ENCODE measurements at places on chromosomes 3 and 15.

DNA sequence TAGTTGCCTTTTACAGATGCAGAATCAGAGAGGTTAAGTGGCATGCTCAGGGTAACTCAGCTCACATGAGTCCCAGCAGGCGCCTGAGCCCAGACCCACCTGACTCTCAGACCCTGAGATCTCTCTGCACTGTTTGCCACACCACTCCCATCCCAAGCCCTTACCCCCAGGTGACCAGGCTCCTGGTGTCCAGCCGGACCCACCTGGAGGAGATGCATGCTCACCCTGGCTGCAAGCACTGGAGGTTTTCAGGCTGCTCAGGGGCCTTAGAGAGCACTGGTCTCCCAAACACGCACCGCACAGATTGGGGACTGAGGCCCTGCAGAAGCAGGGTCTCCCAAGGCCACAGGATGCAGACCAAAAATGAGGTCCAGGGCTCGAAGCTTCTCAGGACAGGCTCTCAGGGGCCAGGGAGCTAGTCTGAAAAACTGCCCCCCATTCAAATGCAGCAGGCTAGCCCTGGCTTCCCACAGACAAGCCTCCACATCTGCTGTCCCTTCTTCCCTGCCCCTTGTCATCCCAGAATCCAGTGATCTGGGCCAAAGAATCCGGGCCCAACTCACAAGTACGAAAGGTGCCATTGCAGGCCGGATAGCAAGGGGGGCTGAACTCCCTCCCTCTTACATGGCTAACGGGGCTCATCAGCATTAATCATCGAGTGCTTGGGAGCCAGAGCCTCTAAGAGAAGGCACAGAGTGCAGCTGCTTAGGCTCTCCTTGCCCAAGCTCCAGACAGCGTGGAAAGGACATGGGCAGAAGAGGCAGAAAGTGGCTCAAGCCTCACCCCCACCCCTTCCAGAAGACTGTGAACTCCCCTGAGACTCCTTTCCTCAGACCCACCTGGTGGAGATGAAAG, 90.2 kb upstream of the PRR20G start:
- no peak for DNase-seq

DNA sequence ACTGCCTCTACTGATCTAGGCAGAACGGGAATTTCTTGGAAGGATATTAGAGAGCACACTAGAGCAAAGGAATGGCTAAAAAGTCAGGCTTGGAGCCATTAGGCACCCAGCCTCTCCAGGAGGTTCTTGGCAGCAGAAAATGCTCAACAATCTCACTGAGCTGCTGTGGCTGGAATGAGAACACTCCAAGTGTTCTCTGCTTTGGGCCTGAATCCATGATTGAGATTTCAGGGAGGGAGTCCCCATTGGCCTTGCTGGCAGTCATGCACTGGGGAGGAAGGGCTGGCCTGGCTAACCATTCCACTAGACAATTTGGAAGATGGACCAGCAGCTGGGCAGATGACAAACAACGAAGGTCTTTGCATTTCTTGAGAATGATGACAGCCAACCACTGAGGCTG, 362.6 kb downstream of the SHQ1 start:
- DNase-seq, result no peak

GRCh38 chr3:101690972-101691371, 4.5 kb upstream of the RPL24 start:
- no peak for DNase-seq

GRCh38 chr3:166752214-166752613, 627.9 kb downstream of the ZBBX start:
- DNase-seq, result no peak

GRCh38 chr15:66076591-66077319, 176.8 kb downstream of the MEGF11 start:
- no peak for DNase-seq

DNA sequence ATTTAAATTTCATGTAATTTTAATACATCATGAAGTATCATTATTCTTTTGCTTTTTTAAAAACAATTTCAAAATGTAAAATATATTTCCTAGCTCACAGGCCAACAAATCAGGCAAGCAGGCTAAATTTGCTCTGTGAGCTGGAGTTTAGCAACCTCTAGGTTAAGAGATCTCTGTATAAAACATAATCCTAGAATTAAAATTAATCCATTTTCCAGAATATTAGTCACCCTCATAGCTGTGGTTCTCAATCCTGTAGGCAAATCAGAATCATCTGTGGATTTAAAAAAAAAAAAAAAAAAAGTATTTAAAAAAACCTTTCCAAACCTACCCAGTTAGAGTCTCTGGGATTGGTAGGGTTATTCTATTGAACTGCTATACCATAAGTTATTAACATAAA, 209.7 kb downstream of the MINAR1 start:
- DNase-seq, result no peak

- no peak for DNase-seq
Measured at GRCh38 chr3:141375381-141376301, 7.3 kb downstream of the ZBTB38 start.

DNA sequence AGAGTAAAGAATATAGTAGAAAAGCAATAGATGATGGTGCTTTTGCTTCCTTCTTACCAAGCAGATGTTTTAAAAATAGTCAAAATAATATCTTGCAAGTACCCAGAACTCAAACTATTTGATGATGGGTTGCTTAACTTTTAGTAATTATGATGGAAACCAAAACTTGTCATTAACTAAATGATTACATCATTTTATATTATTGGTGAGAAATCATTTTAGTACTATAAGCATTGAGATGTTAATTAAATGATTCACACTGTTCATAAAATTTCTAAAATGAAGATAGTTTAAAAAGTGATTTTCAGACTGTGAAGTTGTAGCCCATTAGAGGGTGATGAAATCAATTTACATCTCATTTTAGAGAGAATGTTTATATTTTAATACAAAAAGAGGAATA, 24.4 kb upstream of the GOLGA8B start:
- no peak for DNase-seq

GRCh38 chr15:71080166-71080565, 35.1 kb upstream of the THSD4 start:
- DNase-seq, result no peak

DNA sequence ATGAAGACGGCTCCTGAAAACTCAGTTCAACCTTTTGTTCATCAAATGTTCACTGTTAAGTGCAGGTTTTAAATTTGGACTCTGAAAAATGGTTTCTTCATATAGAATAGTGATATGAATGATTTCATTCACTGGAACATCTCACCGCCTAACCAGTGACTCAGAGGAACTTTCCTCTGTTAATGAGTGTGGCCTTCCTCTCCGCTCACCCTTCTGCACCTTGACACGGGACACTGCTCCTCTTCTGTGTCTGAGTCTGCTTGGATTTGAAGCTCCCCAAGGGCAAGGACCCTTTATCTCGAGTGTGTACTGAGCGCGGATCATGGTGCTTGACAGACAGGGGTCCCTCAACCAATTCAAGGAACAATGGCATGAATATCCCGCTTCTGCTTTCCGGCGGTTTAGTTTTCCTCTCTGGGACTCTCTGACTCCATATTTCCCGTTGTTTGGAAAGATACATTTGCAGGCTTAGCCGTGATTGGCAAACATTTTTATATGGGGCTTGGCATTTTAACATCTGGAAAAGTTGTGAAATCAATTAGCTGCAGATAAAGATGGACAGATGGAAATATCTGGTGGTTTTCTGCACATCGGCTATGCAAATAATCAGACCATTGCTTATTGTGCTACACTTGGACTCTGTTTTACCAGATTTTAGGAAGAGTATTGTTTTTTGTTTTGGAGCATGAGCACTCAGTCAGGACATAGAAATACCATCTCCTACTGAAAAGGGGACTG, 20.9 kb downstream of the KBTBD8 start:
- no peak for DNase-seq

- no peak for DNase-seq
Measured at GRCh38 chr3:106210923-106211322, 342.1 kb upstream of the CBLB start.

- DNase-seq, result no peak
Measured at GRCh38 chr3:53715815-53716483, 130.3 kb downstream of the CHDH start.

- DNase-seq, result no peak
Measured at GRCh38 chr15:67085237-67085817, 19.9 kb downstream of the SMAD3 start.

DNA sequence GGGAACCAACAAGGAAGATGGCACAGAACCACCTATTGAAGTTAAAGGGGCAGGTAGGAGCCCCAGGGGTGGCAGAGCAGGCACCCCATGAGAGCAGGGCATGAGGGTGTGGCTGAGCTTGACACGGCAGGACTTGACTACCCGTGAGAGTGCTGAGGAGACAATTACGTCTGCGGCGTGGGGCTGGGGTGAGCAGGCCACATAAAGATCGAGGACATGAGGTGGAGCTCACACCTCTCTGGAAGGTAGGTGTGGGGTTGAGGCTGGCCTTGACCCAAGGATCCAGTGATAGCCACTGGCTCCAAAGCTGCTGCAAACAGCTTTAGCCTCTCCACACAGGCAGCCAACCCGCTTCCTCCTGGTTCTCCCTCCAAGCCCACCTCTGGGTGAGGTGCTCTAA, 64.5 kb downstream of the PCSK6 start:
- DNase-seq, result no peak

GRCh38 chr3:135908225-135908624, 57.3 kb upstream of the PPP2R3A start:
- no peak for DNase-seq

DNA sequence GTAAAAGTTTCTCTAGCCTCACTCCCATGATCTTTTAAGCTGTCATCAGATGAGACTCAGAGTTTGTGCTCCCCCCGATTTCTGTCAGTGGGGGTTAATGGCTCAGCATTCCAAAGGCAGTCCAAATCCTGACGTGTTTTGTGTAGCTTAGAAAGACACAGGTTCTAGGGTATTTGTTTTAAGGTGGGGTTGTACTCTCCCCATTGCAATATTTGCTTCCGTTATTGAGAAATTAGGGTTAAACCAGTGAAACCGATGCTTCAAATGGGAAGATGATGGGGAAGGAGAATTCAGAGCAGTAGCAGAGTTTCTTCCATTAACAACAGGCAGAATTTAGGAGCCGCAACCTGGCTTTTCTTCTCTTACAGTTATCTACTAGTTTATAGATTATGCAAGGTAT, 3.4 kb downstream of the PIGB start:
- DNase-seq, result no peak

DNA sequence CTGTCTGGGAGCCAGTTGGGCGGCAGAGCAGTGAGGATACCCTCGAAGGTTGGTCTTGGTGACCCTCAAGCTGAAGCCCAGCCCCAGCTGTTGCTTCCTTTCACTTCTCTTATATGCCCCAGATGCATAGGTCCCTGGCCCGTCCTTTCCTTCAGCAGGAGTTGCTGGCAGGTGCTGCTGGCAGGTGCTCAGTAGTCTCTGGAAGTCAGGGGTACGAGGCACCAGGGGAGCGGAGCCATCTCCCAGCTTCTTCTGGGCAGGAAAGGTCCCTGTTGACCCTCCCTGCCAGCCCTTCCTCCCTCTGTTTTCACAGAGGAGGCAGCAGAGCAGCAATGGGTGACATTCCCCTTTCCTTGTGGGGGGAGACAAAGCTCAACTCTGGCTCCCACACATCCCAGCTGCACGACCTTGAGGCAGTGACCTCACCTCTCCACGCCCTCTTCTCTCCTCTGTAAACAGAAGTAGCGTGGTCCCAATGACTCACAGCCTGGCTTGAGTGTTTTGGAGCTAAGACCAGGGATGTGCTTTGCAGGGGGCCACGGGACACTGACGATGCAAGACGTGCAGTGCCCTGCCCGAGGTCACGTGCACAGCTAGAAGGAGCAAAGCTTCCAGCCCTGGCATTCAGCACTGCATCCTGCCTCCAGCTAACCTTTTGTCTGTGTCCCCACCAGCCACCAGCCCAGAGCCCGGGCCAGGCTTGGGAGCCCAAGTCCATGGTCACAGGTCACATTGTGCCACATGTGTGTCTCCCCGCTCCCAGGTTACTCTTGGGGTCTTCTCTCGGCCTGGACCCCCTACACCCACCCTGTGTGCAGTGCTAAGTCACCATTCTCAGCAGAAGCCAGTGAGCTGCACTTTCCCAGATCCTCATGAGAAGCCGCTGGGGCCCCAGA, 49.7 kb downstream of the SLC6A6 start:
- DNase-seq, result no peak

DNA sequence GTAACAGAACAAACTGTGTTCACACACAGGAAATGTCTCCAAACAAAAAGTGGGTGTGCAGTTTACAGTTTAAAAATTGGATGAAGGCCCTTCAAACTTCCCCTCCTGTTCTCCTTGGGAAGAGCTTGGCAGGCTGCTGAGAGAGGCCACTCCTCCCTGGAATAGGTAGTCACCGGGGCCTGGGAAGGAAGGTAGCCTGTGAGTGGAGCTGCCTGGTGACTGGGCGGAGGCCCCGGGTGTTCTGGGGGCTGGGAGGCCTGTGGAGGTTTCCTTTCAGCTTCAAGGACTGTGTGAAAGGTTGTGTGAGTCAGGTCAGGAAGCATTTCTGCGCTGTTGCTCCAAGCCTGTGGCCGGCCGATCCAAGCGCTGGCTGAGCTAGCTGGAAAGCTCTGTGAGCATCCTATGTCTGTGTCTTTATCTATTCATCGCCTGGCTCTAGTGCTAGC, 14.1 kb downstream of the SLCO3A1 start:
- no peak for DNase-seq

DNA sequence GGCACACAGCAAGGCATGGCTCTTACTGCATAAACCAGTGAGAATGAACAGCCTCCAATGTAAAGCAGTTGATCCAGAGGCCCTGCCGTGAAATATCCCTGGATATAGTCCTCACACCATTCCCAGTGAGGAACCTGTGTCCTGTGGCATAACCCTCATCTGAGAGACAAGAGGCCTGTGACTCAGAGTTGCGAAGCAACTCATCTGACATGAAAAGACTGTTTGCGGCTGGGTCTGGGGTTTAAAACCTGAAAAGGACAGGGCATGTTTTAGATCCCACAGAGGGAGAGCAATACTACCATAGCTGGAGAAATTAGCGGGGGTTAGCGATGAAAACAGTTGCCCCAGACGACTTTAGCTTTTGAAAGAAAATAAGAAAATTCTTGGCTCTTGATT, 165.3 kb upstream of the BHLHE40 start:
- DNase-seq, result no peak

- DNase-seq, result no peak
Measured at GRCh38 chr3:104126864-104127553, 1239.7 kb upstream of the ALCAM start.

DNA sequence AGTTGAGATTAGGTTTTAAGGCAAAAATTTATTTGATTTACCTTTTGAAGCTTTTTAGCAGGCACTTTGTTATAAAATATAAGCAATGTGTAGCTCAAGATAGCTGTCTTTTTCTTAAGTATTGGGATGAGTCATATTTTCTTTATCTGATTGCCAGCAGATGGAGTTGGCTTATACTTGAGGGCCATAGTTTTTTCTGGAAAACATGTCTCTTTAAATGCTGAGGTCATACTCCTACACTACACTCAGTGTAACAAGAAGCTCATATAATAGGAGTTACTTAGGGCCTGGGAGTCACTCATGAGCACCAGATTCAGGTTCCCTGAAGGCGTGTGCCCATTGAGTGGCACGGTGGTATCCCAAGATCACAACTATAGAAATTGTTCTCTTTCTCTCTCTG, 579.8 kb downstream of the EDEM1 start:
- DNase-seq, result no peak

- no peak for DNase-seq
Measured at GRCh38 chr15:87267798-87268197, 988.7 kb downstream of the NTRK3 start.

GRCh38 chr3:71309886-71310285, 273.6 kb downstream of the FOXP1 start:
- DNase-seq, result no peak
